ENCODE measurements at places on chromosomes 16 and 17. TPM values are rescaled to one million over a fixed set of nuclear protein-coding genes. Genes with fewer than 3 reads are reported as not detected.
A peak's percentile ranks its signal among the peaks of the same experiment; 100 is the strongest.

GRCh38 chr16:55323637-55324271 is at the start of gene IRX6:
IRX6 (plus strand) TSS chr16:55324203; CDS start chr16:55325092, 889 bp downstream.
- DNase-seq, result no peak
- H3K4me1 ChIP-seq, result no peaks in the 10 kb centered on the region
- no peak within 1 kb of the TSS for H3K27ac ChIP-seq
- H3K27me3 ChIP-seq, result peaks cover 29% of the 10 kb centered on the region
- H3K4me3 ChIP-seq, result no peak within 1 kb of the TSS
- no peaks in the 10 kb centered on the region for H3K36me3 ChIP-seq

- DNase-seq, result no peak
- no peak overlapping the region for H3K27ac ChIP-seq
- H3K36me3 ChIP-seq, result no peaks in the 10 kb centered on the region
- H3K27me3 ChIP-seq, result no peaks in the 10 kb centered on the region
- no peak overlapping the region for H3K4me3 ChIP-seq
Measured at GRCh38 chr17:41511116-41511515, 5.7 kb upstream of the KRT13 start.

CIBAR2 gene
- total RNA-seq, result not detected

CMTR2 gene
- total RNA-seq, result 18.5 TPM

- no peak overlapping the region for H3K4me3 ChIP-seq
- H3K27me3 ChIP-seq, result peaks cover 11% of the 10 kb centered on the region
- no peak for DNase-seq
- no peak overlapping the region for H3K27ac ChIP-seq
Measured at GRCh38 chr17:46890638-46891037, 32.3 kb upstream of the GOSR2 start.

- H3K4me3 ChIP-seq, result peak overlapping the region; percentile 48
- DNase-seq, result peak; percentile 61
- peaks cover 66% of the 10 kb centered on the region for H3K36me3 ChIP-seq
- peak overlapping the region; percentile 84 for H3K27ac ChIP-seq
- H3K4me1 ChIP-seq, result peaks cover 59% of the 10 kb centered on the region
Measured at GRCh38 chr16:67801883-67802282, 4.5 kb downstream of the RANBP10 start.

DNA sequence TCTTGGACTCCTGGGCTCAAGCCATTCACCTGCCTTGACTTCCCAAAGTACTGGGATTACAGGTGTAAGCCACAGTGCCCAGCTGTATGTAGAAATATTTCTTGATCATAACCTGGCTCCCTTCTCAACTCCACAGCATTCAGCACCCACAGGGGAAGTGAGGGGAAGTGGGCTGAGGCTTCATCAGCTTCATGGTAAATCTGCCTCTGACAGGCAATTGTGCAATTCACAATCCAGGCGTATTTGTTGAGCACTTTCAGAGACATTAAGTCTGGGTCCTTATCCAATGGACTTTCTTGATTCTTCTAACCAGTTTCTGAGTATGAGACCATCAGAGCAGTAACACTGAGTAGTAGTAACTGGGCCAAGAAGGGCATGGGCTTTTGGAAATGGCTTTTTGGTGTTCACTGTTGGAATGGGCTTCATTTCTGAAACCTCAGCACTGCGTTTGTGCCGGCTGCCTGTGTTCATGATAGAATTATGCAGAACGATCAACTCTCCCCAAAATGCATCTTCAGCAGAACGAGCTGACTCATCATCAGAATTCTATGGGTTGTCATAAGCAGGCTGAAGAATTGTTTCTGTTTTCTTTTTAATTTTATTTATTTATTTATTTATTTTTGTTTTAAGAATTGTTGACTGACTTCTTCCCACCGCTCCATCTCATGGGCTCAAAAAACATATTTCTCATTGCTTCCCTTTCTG is 28.9 kb downstream of the FAM20A start:
- no peaks in the 10 kb centered on the region for H3K36me3 ChIP-seq
- H3K4me1 ChIP-seq, result no peaks in the 10 kb centered on the region
- peaks cover 3% of the 10 kb centered on the region for H3K27me3 ChIP-seq
- no peak overlapping the region for H3K4me3 ChIP-seq

Measured in activated CD8-positive, alpha-beta T cell treated with anti-CD3 and anti-CD28 coated beads, Interleukin-2, amount 10 ng/mL, durations not matched to agents 7 days and 5 days (primary cell).